ENCODE measurements at places on chromosomes 11 and 22.

GRCh38 chr11:34242037-34242625 is 115.7 kb downstream of the ABTB2 start:
- DNase-seq = peak; percentile 43

DNA sequence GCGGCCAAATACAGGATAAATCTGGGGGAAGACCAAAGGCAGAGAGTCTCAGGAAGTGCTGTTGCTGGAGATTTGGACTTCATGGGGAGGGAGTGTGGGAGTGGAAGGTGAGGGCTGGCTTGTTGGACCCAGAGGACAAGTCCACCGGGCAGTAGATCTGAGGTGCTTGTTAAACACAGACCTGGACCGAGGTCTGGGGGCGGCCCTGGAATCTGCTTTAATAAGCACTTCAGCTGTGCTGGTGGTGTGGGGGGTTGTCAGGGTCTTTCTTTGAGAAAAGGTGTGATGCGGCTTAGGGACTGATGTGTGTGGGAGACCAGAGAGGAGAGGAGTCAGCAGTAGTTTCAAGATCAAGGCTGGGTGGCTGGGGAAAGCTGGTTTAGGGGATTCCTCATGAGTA is 4.4 kb downstream of the TRMU start:
- no peak for DNase-seq

DNA sequence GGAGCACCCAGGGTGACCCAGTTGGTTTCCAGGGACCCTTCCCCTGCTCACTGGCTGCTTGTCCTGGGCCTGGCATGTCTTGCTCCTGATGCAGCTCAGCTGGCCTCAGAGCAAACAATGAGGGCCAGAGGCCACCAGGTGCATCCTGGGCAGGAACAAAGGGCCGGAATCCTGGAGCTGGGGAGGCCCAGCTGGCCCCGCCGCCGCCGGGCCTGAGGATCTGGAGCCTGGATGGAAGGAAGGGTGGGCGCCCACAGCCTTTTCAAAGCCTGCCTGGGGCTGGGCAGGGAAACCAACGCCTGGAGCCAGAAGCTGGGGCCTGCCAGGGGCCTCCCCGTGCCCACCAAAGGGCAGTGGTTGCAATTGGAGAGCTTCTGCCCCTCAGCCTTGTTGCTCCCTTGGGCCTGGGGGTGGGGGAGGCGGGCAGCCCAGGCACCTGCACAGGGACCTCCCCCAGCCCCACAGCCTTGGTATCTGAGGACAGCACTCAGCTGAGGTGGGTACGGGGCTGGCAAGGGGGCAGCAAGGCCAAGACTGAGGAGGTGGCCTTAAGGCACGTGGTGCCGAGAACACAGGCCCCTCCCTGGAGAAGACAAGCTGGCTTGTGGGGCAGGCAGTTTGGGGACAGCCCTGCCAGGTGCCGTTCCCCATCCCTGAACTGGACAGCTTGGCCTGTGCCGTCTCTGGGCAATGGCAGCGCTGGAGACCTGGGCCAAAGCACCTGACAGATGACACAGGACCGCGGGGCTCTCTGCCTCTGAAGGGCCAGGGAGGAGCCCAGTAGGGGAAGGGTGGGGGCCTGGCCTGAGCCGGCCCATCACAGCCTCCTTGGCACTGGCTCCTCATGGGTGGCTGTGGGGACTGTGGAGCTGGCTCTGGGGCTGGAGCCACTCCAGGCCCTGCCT is 7.1 kb upstream of the ADORA2A start:
- DNase-seq = no peak

DNA sequence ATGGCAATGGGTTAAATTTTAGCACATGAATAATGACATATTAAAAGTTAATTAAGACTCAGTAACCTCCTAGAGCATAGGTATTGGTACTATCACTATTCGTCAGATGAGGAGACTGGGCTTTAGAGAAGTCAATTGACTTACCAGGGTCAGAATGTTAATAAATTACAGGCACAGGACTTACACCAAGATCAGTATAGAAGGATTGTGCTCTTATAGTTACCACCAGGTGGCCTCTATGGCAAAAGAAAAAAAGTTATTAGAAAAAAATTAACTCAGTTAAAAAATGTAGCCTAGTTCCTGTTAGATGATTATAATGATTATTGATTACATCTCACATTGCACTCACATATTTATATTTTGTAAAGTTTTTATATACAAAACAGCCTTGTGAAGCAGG is 1163.7 kb downstream of the FAM181B start:
- DNase-seq = peak; percentile 9

DNA sequence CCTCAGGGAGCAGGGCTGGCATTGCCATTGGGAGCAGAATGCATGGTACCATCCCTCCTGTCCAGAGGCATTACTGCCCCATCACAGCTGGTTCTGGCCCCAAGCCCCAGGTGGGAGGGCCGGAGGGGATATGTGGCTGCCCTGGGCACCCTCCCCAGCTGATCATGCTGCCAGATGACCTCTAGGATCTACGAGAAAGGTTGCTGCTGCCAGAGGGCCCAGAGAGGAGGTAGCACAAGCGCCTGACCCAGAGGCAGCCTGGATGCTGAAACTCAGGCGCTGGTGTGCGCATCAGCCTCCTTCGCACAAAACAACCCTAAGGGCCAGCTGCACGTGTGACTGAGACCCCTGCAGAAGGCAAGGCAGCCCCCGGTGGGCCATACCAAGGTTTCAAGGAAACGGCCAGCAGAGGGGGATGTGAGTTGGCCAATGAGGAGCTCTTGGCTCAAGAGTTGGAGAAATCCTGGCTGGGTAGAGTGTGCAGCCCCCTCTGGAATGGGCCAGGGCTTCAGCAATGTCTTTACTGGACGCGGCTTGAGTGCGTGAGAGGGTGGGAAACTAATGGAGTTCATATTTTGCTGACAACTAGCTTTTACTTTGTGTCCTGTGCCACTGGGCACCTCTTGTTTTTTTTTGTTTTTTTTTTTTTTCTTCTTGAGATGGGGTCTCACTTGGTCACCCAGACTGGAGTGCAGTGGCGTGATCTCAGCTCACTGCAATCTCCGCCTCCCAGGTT is 88.3 kb upstream of the PARVA start:
- DNase-seq = no peak

DNA sequence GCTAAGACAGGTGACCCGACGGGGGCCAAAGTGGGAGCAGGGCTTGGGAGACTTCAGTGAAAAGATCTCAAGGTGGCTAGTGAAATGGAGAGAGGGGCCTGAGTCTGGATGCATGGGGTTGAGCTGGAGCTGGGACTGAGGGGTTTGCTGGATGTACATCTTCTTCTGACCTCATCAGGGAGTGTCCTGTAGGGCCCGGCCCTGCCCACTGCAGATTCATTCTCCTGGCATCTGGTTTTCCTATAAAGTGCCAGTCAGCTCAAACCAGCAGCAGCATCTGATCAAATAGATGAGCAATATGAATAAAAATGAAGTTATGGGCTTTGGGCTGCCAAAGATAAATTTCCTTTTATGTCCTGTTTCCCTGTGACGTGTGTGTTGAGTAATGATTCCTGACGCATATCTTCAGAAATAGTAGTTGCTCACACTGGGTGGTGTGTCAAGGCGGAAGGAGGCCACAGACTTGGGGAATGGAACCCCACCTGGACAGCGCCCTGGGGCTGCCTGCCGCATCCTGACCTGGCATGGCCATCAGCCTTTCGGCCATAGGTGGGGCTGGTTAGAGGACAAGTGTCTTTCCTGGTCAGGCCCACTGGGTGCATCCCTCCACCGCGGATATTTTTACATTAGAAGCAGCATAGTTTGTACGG is 135.4 kb downstream of the OSBP2 start:
- peak; percentile 91 for DNase-seq

DNA sequence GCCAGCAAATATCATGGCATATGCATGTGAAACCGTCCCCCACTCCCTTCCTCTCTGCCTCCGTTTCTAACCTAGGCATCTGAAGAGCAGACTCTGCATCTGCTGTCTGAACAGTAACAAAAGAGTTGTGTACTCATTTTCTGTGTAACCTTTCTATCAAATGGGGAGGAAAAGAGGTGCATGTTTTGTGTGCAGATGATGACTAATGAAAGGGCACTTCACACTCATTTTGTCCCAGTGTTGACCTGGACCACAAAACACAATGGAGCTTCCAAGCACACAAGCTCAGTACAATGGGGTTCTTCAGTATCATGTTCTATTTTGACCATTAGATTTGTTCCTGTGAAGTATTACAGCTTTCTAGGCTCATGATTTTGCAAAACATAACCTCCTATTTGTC is 13.0 kb downstream of the JHY start:
- no peak for DNase-seq

DNA sequence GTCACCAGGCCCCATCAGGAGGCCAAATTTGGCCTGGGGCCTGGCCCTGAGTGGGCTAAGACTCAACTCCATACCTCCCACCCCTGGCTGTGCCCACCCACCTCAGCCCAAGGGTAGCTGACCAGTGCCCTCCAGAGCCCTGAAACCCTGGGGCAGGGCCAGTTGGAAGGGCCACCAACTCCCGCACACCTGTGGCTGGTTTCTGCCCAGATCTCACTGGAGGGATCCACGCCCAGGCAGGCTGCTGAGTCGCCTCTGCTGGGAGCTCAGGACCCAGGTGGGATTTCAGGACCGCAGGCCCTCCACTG is 8.9 kb upstream of the PIM3 start:
- DNase-seq = no peak

GRCh38 chr11:10655227-10655626 is 38.3 kb downstream of the IRAG1 start:
- DNase-seq = no peak

DNA sequence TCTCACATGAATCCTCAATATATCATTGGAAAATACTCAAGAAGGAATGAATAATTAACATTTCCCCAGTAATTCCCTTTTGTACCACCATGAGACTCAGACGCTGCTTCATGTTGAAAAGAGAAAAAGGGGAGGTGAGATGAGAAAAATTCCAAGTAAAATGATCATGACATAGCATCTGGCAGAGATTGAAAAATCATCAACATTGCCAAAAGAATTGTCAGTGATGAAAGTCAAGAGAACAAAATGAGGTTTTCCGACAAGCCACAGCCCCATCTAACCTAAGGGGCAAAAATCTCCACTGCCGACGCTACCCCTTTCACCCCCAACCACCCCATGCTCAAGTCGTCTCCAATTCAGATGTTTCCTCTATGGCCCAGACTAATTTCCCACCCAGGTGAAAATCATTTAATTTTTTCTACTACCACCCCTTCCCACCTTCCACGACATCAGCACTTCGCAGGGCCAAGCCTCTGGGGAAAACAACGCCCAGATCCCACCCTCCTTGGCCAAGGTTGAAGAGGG is 1.2 kb downstream of the RAB6A start:
- peak; percentile 71 for DNase-seq

GRCh38 chr11:62024936-62025486 is 57.6 kb upstream of the FTH1 start:
- no peak for DNase-seq

- DNase-seq = no peak
These were observed 44.7 kb upstream of the SHISAL1 start for GRCh38 chr22:44357296-44357965.

GRCh38 chr11:116650052-116650451 is 122.7 kb downstream of the BUD13 start:
- no peak for DNase-seq

- DNase-seq = peak; percentile 33
These were observed 32.0 kb downstream of the TMEM184B start for GRCh38 chr22:38240734-38241252.

DNA sequence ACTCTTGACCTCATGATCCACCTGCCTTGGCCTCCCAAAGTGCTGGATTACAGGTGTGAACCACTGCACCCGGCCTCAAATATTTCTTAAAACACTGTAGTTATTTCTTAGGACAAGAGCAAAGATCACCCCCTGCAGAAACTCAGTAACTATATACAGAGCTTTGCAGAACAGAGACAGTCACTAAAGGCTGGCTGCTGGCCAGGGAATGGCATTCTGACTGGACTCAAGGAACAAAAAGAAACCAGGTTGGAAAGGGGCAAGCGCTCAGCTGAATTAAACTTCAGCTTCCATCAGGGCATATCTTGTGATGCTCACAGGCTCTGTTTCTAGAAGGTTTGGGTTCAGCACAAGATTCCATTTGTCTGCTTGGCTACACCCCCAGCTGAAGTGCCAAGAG is 95.8 kb downstream of the ADAMTS15 start:
- no peak for DNase-seq

DNA sequence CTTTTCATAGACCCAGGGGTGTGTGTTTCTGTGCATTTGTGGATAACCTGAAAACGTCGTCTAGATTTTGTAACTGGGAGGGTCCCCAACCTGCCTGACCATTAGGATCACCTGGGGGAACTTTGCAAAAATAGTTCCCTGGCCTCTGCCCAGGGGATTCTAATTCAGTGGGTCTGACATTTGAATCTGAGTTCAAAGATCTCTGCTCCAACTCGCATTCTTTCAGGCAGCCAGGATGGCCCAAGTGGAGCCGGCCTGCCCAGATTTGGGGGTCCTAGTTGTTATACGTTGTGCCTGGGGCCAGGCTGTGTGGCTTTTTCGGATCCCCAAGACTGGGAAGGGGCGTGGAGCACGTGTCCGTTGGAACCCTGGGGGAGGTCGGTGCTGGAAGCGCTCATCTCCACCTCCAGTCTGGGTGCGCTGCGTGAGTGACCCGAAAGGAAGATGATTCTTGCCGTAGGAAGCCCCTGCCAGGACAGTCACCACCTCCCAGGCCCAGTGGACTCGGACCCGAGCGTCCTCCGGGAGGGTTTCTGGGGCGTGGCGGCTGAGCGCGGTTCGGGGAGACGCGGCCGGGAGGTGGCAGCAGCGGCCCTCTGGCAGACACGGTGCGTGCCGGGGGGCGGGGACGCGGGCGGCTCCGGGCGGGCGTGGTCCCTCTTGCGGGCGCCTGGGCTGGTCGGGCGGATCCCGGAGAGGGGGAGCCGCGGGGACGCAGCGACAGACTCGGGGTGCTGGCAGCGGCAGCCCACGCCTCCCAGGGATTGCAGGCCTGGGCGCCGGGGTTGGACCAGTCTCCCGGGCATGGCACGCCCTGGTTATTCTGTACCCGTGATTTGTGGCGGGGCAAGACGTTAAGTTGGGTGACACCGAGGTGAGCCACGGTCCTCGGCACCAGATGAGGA is 29.2 kb upstream of the PLET1 start:
- DNase-seq = peak; percentile 61

DNA sequence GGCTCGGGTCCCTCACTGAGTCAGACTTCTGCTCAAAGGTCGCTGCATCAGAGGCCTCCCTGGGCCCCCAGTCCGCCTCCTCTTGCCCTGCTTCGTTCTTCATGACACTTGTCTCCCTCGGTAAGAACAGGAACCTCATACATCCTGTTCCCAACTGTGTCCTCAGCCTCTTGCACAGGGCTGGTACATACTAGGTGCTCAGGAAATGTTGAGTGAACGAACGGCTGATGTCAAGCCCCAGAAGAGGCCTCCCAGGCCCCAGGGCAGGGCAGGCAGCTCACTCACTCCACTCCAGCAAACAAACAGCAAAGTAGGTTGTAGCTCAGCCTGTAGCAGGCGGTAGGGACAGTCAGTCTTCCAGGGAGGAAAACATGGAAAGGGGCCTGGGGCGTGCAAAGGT is 17.2 kb downstream of the SYNGR1 start:
- no peak for DNase-seq

DNA sequence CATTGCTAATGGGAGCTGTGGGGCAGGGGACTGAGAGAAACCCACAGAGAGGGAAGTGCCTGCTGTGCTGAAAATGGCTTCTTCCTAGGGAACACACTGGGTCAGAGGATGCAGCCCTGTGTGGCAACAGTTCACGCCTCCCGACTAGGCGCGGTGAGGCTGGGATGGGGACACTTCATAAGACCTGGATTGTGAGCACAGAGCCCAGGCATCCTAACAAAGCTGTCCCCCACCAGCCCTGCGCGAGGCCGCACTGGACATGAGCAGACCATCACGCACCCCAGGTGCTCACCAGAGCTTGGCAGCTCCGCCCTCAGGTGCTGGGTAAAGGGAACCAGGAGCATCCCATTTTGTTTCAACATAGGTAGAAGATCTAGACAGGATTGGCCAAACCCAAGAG is 1.8 kb upstream of the KRTAP5-4 start:
- no peak for DNase-seq

- DNase-seq = no peak
These were observed 25.2 kb downstream of the MUC6 start for GRCh38 chr11:1011320-1011698.

Data from RKO (cell line).